ENCODE measurements at places on chromosomes 6 and 20. TPM values are rescaled to one million over a fixed set of nuclear protein-coding genes. Genes with fewer than 3 reads are reported as not detected.
A peak's percentile ranks its signal among the peaks of the same experiment; 100 is the strongest.

GRCh38 chr20:32626859-32627636 is 41.9 kb upstream of the NOL4L start:
- DNase-seq = no peak

DNA sequence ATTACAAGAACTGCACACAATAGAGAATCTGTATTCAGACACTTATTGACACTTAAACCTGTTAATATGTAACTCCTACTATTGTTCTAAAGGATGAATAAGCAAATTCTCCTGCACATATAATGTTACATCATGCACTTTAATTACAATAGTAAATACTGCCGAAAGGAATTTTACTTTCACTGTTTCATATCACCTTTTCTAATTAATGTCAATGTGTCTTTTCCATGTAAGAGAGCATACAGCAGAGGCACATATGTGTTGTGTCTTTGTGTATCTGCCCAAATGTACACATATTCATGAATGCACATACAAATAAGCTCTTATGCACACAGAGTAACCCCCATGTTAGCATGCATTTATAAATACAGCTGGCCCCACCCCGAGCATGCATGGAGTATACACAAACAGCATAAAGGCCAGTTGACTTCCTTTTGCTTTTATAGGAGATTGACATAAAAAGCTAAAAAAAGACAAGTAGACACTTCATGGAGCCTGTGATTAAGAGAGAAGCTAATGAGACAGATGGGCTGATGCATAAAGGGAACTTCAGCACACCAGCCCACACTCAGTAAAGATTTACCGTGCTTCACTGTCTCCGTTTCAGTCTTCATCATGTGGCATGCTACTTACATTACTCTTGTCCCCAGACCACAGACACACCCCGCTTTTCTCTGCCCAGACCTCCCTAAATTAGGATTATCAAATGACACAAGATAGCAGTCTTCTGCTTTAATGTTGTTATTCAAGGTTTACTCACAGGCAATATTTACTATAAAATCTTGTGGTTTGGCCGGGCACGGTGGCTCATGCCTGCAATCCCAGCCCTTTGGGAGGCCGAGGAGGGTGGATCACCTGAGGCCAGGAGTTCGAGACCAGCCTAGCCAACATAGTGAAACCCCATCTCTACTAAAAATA is 184.6 kb downstream of the ATXN1 start:
- DNase-seq = no peak

- DNase-seq = no peak
Measured at GRCh38 chr6:16359563-16359962, 121.2 kb downstream of the GMPR start.

SPDEF gene
- polyA plus RNA-seq = 0.14 TPM

- peak; percentile 89 for DNase-seq
Measured at GRCh38 chr6:113564371-113565171, 292.6 kb upstream of the MARCKS start.

DNA sequence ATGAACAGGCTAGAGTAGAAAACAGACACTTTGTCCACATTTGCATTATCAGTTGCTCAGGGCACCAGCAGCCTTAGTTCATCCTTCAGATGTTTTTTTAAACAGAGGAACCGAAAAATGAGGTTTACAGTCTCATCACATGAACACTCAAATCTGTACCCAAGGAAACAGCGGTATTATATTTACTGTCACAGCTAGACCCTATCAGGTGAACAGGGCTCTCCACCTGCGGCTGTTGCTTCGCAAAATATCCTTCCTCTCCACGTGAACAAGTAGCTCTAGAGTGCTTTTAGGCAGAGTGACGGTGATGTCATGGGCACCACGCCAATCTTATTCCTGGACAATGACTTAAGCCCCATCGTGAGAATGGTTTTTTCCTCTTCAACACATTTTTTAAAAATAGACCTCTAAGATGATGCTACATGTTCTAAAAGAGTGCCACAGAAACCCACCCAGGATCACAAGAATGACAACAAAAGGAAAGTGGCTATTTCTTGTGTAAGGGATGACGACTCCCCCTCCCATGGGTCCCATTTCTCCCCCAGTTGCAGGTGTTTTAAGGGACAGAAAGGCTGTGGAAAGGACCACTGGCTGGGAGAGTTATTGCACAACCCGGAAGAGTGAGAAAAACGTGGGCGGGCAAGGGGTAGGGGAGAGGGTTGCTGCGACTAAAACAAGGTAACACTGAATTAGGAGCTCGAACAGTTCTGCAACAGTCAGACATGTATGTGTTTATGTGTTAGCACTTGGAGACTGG is 77.7 kb downstream of the EFHC1 start:
- DNase-seq = peak; percentile 49

NNAT gene
- polyA plus RNA-seq = 1.2 TPM

DNA sequence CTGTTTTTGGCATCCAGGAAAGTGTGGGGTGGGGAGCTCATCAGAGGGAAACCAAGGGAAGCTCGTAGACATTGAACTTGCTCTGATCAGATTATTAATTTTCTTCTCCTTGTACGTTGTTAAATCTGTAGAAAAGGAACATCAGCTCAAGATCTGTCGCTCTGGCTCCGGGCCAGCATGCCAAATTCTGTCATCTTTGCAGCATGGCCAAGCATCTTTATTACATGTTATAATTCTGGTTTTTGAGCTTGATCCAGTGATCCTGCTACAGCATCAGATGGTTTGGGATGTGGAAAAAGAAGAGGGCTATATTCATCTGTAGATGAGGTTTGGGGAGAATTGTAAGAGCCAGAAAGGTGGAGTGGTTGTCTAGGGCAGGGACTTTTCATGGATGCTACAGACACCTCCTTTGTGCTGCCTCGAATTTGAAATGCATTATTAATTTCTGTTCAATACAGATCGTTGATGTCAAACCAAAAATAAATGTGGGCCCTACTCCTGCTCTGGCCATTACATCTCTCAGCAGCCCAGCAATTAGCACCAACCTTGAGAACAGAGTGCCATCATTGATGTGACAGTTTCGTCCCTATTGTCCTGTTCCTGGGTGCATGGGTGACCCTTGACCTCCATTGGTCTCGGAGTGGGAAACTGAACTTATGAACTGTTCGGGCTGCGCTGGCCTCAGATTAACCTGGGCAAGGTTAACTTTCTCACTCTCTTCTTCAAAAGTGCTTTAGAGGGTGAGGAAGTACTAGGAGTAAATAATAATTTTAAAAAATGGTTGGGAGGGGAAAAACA is 250.8 kb downstream of the SOX4 start:
- no peak for DNase-seq

DNA sequence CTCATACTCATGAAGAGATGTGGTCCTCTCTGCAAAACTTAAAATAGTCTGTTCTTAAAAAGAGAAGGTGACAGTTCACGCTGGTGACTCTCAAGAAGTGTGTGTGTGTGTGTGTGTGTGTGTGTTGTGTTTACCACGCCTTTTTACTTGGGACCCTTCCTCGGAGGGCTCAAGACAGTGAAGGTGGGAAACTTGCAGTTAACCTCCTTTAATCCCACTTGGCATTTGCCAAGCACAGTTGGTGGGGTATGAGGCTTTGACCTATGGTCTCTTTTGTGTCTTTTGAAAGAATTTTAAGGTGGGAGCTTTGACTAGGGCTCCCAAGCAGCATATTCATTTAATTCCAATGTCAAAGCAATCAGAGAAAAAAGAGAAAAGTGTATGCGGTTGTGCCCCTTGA is 395.8 kb downstream of the TFAP2B start:
- no peak for DNase-seq

HRH3 gene
- not detected for polyA plus RNA-seq

IMPG1 gene
- not detected for polyA plus RNA-seq

DNA sequence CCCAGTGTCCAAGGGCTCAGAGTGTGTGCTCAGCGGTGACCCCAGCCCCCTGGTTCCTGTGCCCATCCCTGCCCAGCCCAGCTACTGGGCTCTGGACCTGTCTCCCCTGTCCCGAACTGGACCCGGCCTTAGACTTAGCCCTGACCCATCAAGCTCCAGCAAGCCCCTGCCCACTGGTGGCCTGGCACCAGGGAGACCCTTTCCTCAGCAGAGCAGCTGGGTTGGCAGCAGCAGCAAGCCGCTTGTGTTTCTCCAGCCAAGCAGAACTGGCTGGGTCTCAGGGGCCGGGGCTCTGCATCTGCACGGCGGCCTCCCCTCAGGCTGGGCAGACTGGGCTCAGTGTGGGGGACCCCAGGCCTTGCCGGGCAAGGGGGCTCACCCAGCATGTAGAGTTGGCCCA is 801 bp downstream of the SPDEF start:
- DNase-seq = no peak

SFTA2 gene
- polyA plus RNA-seq = not detected

DNA sequence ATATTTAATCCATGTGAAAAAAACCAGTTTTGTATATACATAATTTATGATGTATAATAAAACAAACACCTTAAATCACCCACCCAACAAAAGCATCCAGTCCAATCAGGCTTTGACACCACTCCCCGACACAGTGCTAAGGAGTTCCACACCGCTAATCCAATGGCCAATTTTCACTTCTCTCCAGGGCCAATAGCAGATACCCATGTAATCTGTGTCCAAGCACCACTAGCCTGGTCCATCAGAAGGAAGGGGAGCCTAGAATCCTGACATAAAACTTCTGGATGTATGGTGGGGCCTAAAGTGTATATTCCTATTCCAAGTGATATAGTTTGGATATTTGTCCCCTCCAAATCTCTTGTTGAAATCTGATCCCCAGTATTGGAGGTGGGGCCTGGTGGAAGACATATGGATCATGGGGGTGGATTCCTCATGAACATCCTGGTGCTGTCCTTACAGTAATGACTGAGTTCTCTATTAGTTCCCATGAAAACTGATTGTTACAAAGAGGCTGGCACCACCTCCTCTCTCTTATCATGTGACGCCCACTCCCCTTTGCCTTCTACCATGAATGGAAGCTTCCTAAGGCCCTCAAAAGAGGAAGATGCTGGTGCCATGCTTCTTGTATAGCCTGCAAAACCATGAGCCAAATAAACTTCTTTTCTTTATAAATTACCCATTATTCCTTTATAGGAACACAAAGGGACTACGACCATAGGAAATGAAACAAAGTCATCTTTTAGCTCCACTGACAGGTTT is 20.8 kb downstream of the RALGAPA2 start:
- no peak for DNase-seq

SLC35D3 gene
- polyA plus RNA-seq = 0.05 TPM

PRKN gene
- 9.6 TPM for polyA plus RNA-seq

DNA sequence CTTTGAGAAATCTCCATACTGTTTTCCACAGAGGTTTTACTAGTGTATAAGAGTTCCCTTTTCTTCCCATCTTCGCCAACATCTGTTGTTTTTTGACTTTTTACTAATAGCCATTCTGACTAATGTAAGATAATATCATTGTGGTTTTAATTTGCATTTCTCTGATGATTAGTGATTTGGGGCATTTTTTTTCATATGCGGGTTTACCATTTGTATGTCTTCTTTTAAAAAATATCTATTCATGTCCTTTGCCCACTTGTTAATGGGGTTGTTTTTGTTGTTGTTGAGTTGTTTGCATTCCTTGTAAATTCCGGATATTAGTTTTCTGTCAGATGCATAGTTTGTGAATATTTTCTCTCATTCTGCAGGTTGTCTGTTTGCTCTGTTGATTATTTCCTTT is 167.1 kb downstream of the PRL start:
- no peak for DNase-seq

- no peak for DNase-seq
Measured at GRCh38 chr20:63093966-63094766, 87.4 kb upstream of the BHLHE23 start.

- no peak for DNase-seq
Measured at GRCh38 chr6:80226699-80227098, 120.2 kb downstream of the BCKDHB start.

DDO gene
- 10.7 TPM for polyA plus RNA-seq

DNA sequence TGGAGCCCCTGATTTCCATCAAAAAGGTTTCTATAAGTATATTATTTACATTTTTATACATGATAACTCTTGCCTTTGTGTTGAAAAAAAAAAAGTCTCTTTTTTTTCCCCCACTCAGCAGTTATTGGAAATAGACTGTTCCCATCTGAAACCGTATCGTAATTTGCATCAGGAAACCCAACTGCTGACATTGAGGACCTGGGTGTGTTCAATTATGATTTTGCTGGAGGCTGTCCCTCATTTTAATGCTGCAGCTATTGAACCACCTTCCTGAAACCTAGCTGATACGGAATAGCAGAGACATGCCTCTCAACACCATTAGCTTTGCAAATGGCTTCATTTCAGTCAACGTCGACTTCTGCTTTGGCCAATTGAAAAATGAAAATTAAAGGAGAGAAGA is 98.9 kb downstream of the ZNF217 start:
- no peak for DNase-seq

GRCh38 chr6:154298297-154298696 is 58.3 kb downstream of the IPCEF1 start:
- DNase-seq = no peak

GRCh38 chr6:71879016-71879415 is 7.3 kb upstream of the RIMS1 start:
- no peak for DNase-seq

VWA7 gene
- 3.2 TPM for polyA plus RNA-seq

ZFP64 gene
- 3.7 TPM for polyA plus RNA-seq

DNA sequence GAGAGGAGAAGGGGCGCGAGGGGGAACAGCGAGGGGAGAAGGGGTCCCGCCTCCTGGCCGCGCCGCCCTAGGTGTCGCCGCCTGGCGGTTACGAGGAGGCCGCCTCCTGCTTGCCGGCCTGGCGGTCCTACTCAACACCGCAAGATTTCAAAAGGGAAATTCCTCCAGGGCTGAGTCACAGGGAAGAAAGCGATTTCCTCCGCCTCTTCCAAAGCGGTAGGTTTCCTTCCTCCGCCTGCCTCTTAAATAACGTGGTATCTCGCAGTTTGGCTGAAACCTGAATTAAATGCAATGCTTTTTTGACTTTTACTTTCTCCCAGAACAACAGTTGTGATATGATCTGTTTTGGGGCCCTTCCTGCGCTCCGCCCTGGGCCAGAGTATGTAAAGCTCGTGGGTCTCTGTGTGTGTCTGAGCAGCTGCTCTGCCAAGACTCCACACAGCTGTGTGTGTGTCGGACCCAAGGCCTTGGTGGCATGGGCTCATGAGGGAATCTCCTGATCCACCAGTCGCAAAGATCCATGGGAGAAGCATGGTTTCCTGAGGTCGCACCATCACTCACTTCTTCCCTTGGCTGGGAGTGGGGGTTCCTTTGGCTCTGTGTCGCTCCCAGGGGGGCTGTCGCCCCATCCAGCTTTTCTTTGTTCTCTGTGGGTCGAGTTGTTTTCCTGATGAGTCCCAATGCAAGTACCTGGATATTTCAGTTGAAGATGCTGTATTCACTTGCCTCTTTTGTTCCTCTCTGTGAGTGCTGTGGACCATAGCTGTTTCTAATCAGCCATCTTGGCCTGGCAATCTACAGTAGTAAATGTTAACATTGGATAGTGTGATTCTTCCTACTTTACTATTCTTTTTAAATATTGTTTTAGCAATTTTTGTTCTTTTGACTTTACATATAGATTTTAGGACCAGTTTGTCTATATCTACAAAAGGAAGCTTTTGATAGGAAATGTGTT is 31.6 kb upstream of the NOTCH4 start:
- peak; percentile 88 for DNase-seq
